ENCODE measurements at places on chromosomes 1 and 21. TPM values are rescaled to one million over a fixed set of nuclear protein-coding genes. Genes with fewer than 3 reads are reported as not detected.

The CD244 gene
- 0.35 TPM for total RNA-seq

The MPZ gene
- 5.8 TPM for total RNA-seq

The RAP1GAP gene
- 0.05 TPM for total RNA-seq

The LDLRAD1 gene
- total RNA-seq, result not detected

The SLC45A1 gene
- total RNA-seq, result 0.29 TPM

The PTGFR gene
- total RNA-seq, result not detected

The ST6GALNAC3 gene
- 0.19 TPM for total RNA-seq

The KCNJ15 gene
- 0.46 TPM for total RNA-seq

The CR2 gene
- total RNA-seq, result 67.3 TPM

The LMOD1 gene
- 0.15 TPM for total RNA-seq

The PARK7 gene
- 406 TPM for total RNA-seq

The FCRL5 gene
- 7.8 TPM for total RNA-seq

The MEGF6 gene
- total RNA-seq, result 0.32 TPM

The ADSS2 gene
- total RNA-seq, result 38.3 TPM

The LRRC38 gene
- total RNA-seq, result not detected

The ZBTB48 gene
- total RNA-seq, result 27.8 TPM

The FAM20B gene
- 29.5 TPM for total RNA-seq

The BLACAT1 gene
- total RNA-seq, result 0.21 TPM

The PRKAA2 gene
- total RNA-seq, result not detected

The TSPAN1 gene
- 0.18 TPM for total RNA-seq

The SLC25A33 gene
- 8.6 TPM for total RNA-seq

The SLC41A1 gene
- 0.40 TPM for total RNA-seq

The NHLH1 gene
- 0.80 TPM for total RNA-seq

The MXRA8 gene
- total RNA-seq, result 0.54 TPM

The KCNE2 gene
- total RNA-seq, result not detected

The OR2T33 gene
- total RNA-seq, result not detected

The LHX8 gene
- not detected for total RNA-seq

The LEFTY1 gene
- 0.27 TPM for total RNA-seq

The FCRL4 gene
- total RNA-seq, result 0.38 TPM

The SPRR2A gene
- not detected for total RNA-seq

The CA6 gene
- total RNA-seq, result not detected

The RAB7B gene
- not detected for total RNA-seq

The TAS1R3 gene
- 0.51 TPM for total RNA-seq

The SFT2D2 gene
- 49.0 TPM for total RNA-seq

The IVL gene
- total RNA-seq, result 12.1 TPM

The TTC3 gene
- total RNA-seq, result 86.9 TPM

The CFAP57 gene
- total RNA-seq, result 0.77 TPM

The CENPF gene
- 73.1 TPM for total RNA-seq

The CAMTA1 gene
- total RNA-seq, result 51.0 TPM

The SLAMF7 gene
- 133 TPM for total RNA-seq

The GLIS1 gene
- not detected for total RNA-seq

The KCNA10 gene
- not detected for total RNA-seq

The ENAH gene
- total RNA-seq, result 0.40 TPM

The DIO1 gene
- total RNA-seq, result not detected

The SPRR5 gene
- total RNA-seq, result not detected

The AQP10 gene
- not detected for total RNA-seq

The TEX38 gene
- not detected for total RNA-seq

The CADM3 gene
- total RNA-seq, result not detected

The SDE2 gene
- total RNA-seq, result 12.7 TPM

The CACNA1E gene
- total RNA-seq, result 22.0 TPM

The MANEAL gene
- total RNA-seq, result 9.2 TPM

The MCOLN2 gene
- total RNA-seq, result 103 TPM

The TGFB2 gene
- not detected for total RNA-seq

The LCK gene
- 126 TPM for total RNA-seq

The WLS gene
- total RNA-seq, result 0.36 TPM
